Substantia nigra (tissue), 51 donors: ENCODE measurements at places on chromosomes 2 and 18.

DNA sequence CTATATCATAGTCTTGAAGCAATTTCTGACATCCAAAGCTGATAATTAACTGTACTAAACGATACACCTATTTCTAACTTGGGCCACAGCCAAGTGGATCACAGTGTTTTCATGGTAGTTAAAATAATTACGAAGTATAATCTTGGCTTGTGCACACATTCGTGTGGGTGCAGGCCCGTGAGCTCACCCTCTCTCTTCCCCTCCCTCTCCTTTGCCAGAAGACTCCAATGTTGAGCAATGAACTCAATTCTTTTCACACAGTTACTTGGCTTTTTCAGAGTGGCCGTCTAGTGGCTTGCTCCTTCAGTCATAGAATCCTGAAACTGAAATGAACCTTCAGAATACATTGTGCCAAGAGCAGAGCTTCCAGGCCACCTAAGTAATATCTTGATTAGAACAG is 178.7 kb downstream of the NCKAP5 start:
- DNase-seq, result no peak

GRCh38 chr2:58812771-58813344 is 571.7 kb upstream of the FANCL start:
- no peak for DNase-seq

DNA sequence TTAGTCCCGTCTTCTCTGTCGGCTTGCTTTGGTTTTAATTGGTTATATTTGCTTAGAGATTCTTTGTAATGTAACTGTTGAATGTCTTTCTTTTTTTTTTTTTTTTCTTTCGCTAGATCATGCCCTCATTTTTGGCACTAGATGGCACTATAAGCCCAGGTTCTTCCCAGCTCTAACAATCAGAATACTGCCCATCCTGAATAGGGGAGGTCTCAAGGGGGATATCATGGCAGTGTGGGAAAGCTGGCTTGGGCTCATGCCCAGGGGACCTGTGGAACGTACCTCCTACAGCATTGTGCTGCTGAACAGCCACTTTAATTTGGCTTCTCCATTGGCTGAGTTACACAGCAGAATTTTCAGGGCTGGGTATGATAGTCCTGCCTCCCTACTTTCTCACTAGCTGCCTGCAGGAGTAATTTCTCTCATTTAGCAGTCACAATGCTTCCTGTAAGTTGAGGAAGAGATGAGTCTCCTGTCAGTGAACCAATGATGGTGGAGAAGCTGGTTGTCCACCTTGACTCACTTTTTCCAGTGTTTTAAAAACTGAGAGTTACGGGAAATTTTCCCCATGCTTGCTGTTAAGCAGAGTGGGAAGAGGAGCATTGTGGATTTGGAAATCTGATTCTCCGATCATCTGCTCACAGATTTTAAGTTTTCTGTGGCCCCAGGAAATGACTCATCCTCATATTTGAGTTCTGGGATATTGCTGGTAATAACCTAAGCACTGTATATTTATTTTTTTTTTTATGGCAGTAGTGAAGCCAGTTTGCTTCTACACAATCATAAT is 47.2 kb downstream of the RAD51AP2 start:
- DNase-seq, result no peak

DNA sequence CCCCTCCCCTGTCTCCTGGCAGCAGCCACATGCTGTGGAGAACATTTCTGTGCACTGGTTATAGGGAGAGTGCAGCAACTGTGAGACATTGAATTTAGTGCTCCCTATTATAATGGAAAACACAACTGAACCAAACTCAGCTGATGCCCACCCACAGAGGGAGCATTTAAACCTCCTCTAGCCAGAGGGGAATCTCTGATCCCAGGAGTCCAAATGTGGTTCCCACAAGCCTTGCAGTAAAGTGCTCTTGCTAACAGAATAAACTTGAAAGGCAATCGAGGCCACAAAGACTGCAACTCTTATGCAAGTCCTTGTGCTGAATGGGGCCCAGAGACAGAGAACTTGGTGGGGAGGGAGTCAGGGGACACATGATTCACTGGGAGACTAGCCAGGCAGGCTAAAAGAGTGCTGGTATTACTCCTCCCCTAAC is 638.8 kb upstream of the VRK2 start:
- DNase-seq, result no peak

DNA sequence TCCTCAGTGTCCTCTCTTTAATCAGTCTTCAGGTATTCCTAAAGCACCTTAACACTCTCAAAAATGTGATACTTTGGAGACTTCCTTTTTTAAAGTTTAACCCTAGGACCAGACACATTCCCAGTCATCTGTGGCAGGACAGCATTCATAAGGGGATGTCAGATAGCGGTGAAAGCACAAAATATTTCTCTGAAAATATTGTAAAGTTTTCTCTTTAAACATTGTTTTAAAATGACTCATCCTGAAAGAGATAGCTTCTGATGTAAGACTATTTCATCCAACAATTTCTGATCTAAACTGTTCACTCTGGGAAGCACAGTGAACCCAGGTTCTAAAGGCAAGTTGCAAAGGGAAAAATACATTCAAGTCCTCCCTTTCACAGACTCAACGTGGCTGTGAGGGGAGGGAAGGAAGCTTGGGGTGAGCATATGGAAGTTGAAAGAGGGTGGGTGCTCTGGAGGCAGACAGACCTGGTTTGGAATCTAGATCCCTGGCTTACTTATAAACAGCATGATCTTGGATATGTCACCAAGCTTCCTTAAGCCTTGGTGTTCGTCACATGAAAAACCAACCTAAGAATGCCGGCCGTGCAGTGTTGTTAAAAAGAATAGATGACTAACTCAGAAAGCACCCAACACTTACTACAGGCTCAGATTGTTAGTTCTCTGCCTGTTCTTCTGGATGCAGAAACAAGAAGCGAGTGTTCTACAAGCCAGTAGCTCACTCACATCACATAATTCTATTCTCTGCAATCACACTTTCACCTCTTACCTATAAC is 12.1 kb downstream of the GALNT14 start:
- DNase-seq, result no peak

GRCh38 chr2:36769106-36769505 is 72.6 kb downstream of the VIT start:
- DNase-seq, result no peak

- no peak for DNase-seq
Measured at GRCh38 chr2:108304975-108305374, 16.3 kb downstream of the SULT1C2 start.

GRCh38 chr2:221176667-221177066 is 395.4 kb downstream of the EPHA4 start:
- DNase-seq, result no peak

GRCh38 chr18:34158881-34159690 is 65.6 kb downstream of the NOL4 start:
- peak; percentile 65 for DNase-seq

DNA sequence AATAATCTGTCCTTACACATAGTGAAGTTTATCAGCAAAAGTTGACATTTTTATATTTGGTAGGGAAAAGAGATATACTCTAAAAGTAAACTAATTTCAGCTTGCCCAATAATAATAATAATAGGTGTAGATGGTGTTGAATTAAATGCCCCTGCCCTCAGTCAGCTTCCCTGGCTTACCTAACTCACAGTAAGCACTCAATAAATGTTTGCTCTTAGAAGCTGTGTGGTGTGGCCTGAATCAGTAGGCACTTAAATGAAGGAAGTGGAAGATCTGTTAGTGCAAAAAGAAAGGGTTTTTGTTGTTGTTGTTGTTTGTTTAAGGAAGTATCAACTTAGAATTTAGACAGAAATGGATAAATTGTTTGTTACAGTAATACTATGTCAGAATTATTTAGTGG is 36.2 kb downstream of the EML4 start:
- no peak for DNase-seq

GRCh38 chr2:142065156-142065555 is 65.7 kb downstream of the LRP1B start:
- DNase-seq, result no peak

DNA sequence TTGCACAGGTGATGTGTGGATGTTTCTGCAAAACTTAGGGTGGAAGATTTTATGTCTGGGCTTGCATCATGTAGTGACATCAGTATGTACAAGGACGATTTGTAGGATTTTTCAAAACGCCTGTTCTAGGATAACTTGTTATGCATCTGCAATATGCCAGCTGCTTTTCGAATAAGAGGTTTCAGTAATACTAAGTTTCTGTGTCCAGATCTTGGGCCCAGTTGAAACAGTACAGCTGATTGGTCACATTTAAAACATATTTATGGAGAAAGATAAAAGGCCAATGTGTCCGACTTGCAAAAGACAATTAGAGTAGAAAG is 1.2 kb downstream of the PTPN4 start:
- DNase-seq, result no peak

DNA sequence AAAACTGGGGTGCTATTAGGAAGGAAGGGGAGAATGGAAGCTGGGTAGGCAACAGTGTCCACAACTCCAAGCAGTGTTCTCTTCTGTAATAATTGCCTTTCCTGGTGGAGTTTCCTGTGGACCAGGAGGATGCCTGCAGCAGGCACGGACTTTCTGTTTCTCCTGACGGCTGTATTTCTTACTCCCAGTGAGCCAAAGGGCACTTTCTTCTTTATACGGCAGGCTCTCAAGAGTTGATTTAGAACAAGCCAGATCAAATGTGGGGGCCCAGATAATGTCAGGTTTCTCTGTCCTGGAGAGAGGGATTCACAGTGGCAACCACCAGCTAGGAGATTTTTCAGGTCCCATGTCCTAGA is 13.0 kb upstream of the PROC start:
- no peak for DNase-seq

DNA sequence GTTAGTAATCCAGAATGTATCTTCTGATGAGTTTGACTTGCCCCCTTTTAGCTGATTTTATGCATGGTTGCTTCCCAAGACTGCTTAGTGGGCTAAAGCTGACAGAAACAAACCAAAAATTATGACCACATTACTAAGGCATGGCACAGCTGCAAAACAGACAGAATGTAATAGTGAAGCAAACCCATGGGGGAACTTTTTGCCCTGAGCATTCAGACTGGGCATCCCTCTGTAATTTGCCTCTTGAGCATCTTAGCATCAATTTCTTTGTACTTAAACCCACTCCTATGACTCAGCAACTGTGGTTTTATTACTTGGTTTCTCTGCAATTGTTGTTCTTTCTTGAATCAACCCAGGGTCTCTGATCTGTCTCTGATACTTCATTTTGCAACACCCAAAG is 487.3 kb upstream of the DCC start:
- no peak for DNase-seq

DNA sequence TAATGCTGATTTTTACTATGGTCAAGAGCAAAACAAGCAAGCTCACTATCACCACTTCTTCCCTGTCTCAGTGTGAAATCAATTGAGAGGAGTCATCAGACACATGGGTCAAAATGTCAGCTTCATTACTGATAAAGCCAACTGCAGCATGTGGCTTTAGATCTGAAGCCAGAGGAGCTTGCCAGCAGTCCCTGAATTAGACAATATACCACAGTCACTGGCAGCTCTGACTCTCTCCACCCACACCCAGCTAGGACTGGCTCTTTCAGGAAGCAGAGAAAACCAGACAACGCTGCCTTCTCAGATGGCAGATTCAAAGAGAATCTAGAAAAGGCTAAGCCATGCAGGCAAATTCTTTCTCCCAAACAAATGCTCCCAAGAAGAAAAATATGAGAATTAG is 20.0 kb upstream of the ASB18 start:
- no peak for DNase-seq
